ENCODE measurements at places on chromosomes 3 and 15.

DNA sequence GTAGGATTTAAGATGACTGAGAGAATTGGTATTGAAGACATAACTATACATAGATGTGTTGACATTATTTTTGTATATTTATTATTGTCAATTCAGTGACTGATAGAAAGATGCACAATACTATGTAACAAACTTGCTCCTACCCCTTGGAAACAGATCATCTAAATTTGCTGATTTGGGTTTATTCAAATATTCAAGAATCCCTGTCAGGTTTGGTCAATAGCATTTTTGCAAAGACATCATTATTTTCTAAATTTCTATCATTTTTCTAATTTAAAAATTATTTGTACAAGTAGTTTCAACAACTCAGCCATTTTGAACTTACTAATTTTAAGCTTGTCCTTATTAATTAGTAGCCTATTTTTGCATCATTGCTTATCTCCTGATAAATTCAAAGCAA lies 1463.4 kb downstream of the SI start:
- DNase-seq, result no peak

DNA sequence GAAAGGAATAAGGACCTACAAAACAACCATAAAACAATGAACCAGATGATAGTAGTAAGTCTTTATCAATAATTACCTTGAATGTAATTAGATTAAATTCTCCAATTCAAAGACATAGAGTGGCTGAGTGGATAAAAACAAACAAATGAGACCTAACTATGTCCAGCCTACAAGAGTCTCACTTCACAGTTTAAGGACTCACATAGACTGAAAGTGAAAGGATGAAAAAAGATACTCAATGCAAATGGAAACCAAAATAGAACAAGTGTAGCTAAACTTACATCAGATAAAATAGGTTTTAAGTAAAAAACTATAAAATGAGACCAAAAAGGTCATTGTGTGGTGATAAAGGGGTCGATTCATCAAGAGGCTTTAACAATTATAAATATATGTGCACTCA lies 21.9 kb upstream of the NR1I2 start:
- DNase-seq, result no peak

- no peak for DNase-seq
Measured at GRCh38 chr3:126211569-126211968, 31.2 kb upstream of the ALDH1L1 start.

DNA sequence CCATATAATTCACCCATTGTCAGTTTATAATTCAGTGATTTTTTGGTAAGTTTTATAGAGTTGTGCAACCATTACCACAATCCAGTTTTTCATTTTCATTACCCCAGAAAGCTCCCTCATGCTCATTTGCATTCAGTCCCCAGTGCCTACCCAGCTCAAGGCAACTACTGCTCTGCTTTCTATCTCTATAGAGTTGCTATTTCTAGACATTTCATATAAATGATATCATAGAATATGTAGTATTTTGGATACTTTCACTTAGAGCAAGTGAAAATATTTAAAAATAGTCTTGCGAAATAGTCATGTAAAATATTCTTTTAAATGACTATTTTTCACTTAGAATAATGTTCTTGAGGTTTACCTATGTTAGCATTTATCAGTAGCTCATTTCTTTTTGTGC lies 42.1 kb downstream of the ZNF654 start:
- peak; percentile 28 for DNase-seq

DNA sequence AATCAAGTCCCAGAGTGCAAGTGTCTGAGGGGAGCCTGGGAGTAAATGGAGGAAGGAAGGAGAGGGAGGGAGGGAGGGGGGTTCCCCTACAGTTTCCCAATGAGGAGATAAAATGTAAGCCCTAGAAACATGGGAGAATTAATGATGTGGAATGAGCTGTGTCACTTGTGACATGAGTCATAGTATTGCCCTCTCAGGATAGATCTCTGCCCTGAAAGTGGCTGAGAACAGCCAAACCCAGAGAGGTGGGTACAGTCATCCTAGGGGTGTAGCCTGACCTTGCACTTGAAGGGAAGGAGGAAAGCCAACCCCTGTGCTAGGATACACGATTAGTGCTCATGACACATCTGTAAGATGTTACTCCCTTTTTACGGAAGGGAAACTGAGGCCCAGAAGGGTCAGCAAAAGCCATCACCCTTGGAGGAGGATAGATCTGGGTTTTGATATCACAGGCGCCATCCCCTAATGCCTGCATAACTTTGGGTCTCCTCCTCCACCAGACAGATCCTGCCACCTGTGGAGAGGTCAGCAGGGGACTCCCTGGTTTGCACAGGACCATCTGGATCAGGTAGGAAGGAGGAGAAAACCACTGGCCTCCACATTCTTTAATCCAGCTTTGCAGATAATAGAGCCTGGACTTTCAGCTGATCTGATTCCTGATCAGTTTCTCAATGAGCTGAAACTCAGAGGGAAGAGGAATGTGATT lies 23.1 kb upstream of the USP3 start:
- peak; percentile 20 for DNase-seq

DNA sequence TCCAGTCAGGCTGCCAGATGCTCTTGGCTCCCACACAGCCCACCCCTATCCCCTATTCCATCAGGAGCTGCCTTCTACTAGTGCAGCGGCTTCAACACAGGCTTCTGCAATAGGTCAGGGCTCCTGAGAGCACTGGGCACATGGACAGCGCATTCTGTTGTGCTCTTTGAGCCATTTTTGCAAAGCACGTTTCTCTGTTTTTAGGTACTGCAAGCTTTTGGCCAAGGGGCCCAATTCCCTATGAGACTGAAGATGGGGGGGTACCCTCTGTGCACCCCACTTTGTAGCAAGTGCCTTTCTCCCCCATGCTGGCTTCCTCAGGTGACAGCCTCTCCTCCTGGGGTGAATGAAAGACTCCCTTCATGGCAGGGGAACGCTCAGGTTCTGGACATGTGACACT lies 31.2 kb downstream of the CHDH start:
- no peak for DNase-seq

GRCh38 chr15:65048241-65048640 lies 3.1 kb downstream of the SLC51B start:
- no peak for DNase-seq

- DNase-seq, result no peak
Measured at GRCh38 chr15:77014132-77015081, 19.5 kb downstream of the PSTPIP1 start.

GRCh38 chr3:133514418-133514817 lies 59.1 kb upstream of the CDV3 start:
- DNase-seq, result no peak

DNA sequence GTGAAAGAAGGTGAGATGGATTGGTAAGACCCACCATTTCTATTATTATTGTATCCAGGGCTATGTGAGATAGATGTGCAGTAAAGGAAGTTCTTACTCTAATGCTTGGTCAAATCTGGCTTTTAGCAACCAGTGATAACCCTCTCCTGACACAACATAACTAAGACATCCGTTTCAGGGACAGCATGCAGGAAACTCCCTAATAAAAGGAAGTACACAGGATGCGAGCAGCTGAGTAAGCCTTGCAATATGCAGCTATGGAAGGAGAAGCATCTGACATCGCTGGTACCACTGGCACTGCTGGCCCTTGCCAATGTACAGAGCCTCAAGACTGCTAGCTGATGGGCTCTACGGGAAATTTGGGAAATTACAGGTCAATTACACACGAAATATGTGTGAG lies 662.3 kb downstream of the NR2F2 start:
- no peak for DNase-seq

GRCh38 chr3:110956081-110956480 lies 115.5 kb upstream of the NECTIN3 start:
- no peak for DNase-seq

- no peak for DNase-seq
Measured at GRCh38 chr3:78140274-78140673, 1100.4 kb downstream of the ROBO2 start.

DNA sequence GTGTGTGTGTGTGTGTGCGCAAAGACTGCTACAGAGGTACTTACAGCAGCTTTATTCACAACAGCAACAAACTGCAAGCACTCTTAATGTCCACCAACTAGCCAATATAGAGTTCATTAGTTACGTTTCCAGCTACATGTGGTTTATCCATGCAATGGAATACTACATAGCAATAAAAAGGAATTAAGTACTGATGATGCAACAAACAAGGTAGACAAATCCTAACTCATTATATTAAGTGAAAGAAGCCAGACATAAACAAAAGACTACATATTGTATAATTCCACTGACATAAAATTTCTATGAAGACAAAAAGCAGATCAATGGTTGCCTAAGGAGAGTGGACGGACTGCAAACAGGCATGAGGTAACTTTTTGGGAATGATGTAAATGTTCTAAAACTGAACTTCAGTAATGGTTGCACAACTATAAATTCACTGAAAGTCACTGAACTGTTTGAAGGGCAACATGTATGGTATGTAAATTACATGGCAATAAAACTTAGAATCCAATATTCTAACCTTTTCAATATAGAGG lies 433.7 kb downstream of the SHQ1 start:
- DNase-seq, result no peak

GRCh38 chr15:66707310-66708082 lies 5.5 kb downstream of the SMAD6 start:
- peak; percentile 54 for DNase-seq

DNA sequence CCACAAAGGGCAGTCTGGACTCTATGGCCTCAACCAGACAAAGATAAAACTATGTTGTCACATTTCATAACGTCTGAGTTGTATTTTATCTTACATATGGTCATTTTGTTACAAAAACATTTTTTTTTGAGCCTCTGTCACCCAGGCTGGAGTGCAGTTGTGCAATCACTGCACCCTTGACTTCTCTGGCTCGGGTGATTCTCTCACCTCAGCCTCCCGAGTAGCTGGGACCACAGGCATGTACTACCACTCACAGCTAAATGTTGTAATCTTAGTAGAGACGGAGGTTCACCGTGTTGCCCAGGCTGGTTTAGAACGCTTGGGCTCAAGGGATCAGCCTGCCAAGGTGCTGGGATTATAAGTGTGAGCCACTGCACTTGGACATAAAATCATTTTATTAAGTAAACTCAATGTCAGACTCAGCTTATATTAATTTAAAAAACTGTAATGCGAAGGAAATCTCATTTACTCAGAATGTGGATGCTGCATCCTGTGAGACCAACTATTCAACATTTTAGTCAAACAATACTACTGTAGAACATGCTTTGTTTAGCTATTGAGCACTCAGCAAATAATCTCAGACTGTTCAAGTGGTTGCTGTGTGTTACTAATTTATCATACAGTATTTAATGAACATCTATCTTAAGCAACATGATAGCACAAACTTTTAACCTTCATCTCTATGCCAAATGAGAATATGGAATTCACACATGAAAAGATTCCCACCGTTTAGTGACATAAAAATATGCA lies 209.2 kb downstream of the TBL1XR1 start:
- DNase-seq, result peak; percentile 6

GRCh38 chr3:109171479-109171878 lies 35.0 kb downstream of the C3orf85 start:
- no peak for DNase-seq
